CD4-positive, alpha-beta T cell treated with Interleukin-21 for 1 hour (primary cell): ENCODE measurements at places on chromosomes 5 and 9.

DNA sequence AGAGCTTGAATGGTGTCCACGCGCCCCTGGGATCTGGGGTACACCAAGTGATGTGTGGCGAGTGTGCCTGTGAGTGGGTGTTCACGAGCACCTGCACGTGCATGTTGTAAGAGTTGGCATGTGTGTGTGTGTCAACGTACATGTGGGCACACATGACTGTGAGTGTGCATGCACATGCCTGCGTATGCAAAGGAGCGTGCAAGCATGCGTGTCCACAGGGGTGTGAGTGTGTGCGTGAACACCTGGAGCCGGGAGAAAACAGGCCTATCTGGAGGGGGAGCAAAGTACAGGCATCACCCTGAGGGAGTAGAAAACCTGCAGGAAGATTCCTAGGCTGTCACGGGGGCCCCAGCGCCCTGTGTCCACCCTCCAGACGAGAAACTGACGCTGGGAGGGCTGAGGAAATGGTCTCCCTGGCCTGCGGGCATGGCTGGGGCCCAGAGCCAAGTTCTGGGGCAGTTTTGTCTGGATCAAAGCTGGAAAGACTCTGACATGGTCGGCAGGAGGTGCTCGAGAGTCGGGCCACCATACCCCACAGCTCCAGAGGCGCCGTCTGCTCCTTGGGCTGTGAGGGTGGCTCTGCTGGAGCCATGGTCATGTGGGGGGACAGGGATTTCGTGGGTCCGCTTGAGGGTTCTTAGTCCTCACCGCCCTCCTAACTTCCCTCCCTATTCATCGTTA lies 31.8 kb downstream of the PTGES start:
- no peak for DNase-seq

DNA sequence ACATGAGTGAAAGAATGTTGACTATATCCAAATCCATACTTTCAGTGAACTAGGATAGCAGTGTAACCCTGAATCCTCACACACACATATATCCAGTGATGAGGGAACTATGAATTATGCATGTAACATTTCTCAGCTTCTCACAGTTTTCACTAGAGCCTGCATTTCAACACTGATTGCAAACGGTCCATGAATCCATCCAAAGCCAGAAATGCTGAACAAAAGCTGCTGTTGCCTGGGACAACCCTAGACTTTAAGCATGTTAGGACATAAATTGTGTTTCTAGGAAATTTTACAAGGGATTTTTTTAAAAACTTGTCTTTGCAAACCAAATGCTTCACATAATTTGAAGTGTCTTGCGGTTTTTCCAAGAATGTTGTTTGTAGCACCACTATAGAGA lies 2010.0 kb upstream of the WWC1 start:
- DNase-seq: no peak

DNA sequence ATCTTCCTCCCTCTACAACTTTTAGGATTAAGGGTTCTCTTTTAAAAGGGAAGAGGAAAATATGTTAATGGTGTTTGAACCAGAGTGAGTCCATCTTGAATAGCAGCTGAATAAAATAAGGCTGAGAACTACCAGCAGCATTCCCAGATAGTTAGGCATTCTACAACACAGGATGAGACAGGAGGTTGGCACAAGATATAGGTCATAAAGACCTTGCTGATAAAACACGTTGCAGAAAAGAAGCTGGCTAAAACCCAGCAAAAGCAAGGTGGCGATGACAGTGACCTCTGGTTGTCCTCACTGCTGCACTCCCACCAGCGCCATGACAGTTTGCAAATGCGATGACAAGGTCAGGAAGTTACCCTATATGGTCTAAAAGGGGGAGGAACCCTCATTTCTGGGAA lies 77.8 kb downstream of the PLK2 start:
- no peak for DNase-seq

DNA sequence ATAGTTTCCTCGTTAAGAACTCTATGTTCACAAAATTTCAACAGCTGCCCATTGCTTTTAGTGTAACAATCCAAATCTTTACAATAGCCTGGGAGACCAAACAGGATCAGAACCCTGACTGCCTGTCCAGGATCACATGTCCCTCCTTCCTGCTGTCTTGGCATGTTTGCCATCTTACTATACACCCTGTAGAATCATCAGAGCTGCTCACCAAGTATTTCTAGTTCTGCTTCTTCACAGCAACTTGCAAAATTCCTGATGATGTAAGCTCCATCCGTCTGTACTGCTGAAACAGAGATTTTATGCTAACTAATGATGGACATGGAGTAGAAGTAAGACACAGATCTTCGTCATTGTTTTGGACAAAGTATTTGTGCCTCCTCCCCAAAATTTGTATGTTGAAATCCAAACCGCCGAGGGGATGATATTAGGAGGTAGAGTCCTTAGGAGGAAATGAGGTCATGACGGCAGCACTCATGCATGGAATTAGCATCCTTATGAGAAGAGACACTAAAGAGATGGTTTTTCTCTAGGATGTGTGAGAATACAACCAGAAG lies 464.9 kb upstream of the BRINP1 start:
- no peak for DNase-seq

GRCh38 chr9:87285183-87285850 lies 212.3 kb upstream of the DAPK1 start:
- no peak for DNase-seq

GRCh38 chr9:22332202-22332601 lies 114.4 kb upstream of the DMRTA1 start:
- no peak for DNase-seq

- no peak for DNase-seq
Observed at GRCh38 chr9:105883847-105884246, 189.5 kb downstream of the TMEM38B start.
